Brain (organoid and tissue), 16 donors: ENCODE measurements at places on chromosomes 6 and 20. TPM values are rescaled to one million over a fixed set of nuclear protein-coding genes. Genes with fewer than 3 reads are reported as not detected.

The RIMS1 gene
- polyA plus RNA-seq: 2.0 TPM

The BIRC7 gene
- polyA plus RNA-seq: not detected

The FAM217B gene
- 8.3 TPM for polyA plus RNA-seq

The MLN gene
- not detected for polyA plus RNA-seq

The APOBEC2 gene
- not detected for polyA plus RNA-seq

The CEP85L gene
- polyA plus RNA-seq: 2.2 TPM

The PSORS1C1 gene
- not detected for polyA plus RNA-seq

The CD40 gene
- polyA plus RNA-seq: 3.3 TPM

The SLC17A2 gene
- not detected for polyA plus RNA-seq

The MCM8 gene
- polyA plus RNA-seq: 4.7 TPM

The FOXF2 gene
- 2.6 TPM for polyA plus RNA-seq

The LHFPL5 gene
- polyA plus RNA-seq: 5.4 TPM

The JPH2 gene
- 0.58 TPM for polyA plus RNA-seq

The APCDD1L gene
- polyA plus RNA-seq: 1.4 TPM

The CNR1 gene
- 3.9 TPM for polyA plus RNA-seq

The NOX3 gene
- polyA plus RNA-seq: not detected

The FOXO3 gene
- polyA plus RNA-seq: 23.1 TPM

The DNAH8 gene
- polyA plus RNA-seq: not detected

The CDK19 gene
- polyA plus RNA-seq: 36.0 TPM

The TNFRSF21 gene
- polyA plus RNA-seq: 28.5 TPM

The BLCAP gene
- 201 TPM for polyA plus RNA-seq

The DLK2 gene
- 1.9 TPM for polyA plus RNA-seq

The PBOV1 gene
- polyA plus RNA-seq: not detected

The BPIFA1 gene
- polyA plus RNA-seq: not detected

The RREB1 gene
- polyA plus RNA-seq: 3.2 TPM

The ASIP gene
- polyA plus RNA-seq: not detected

The MRAP2 gene
- 102 TPM for polyA plus RNA-seq

The HSD17B8 gene
- 23.3 TPM for polyA plus RNA-seq

The RSPO3 gene
- 0.15 TPM for polyA plus RNA-seq

The GPR6 gene
- 15.7 TPM for polyA plus RNA-seq

The MAP1LC3A gene
- 298 TPM for polyA plus RNA-seq

The CDH4 gene
- polyA plus RNA-seq: 5.2 TPM

The IL17F gene
- polyA plus RNA-seq: not detected

The CENPQ gene
- polyA plus RNA-seq: 3.4 TPM

The CAGE1 gene
- polyA plus RNA-seq: not detected

The SASH1 gene
- polyA plus RNA-seq: 11.3 TPM

The C20orf173 gene
- polyA plus RNA-seq: not detected

The CALHM5 gene
- 0.20 TPM for polyA plus RNA-seq

The LY6G6D gene
- polyA plus RNA-seq: not detected

The RIPPLY2 gene
- 14.6 TPM for polyA plus RNA-seq

The PACRG gene
- 5.0 TPM for polyA plus RNA-seq

The EZR gene
- 317 TPM for polyA plus RNA-seq

The CST4 gene
- polyA plus RNA-seq: not detected

The MEI4 gene
- polyA plus RNA-seq: not detected

The NUP153 gene
- 40.1 TPM for polyA plus RNA-seq

The RRAGD gene
- polyA plus RNA-seq: 38.8 TPM

The PMEPA1 gene
- 43.8 TPM for polyA plus RNA-seq

The ECT2L gene
- polyA plus RNA-seq: 0.07 TPM

The FOXC1 gene
- 7.9 TPM for polyA plus RNA-seq

The TASP1 gene
- polyA plus RNA-seq: 2.1 TPM

The TMEM170B gene
- polyA plus RNA-seq: 2.7 TPM

The RNF182 gene
- polyA plus RNA-seq: 38.1 TPM

The CTAGE9 gene
- not detected for polyA plus RNA-seq

The TFAP2A gene
- polyA plus RNA-seq: 18.1 TPM
